ENCODE measurements at places on chromosomes 5 and 9.

- no peak for DNase-seq
These were observed 121.4 kb upstream of the SV2C start for GRCh38 chr5:75961818-75962217.

GRCh38 chr5:158832096-158832685 lies 267.5 kb downstream of the EBF1 start:
- no peak for DNase-seq

DNA sequence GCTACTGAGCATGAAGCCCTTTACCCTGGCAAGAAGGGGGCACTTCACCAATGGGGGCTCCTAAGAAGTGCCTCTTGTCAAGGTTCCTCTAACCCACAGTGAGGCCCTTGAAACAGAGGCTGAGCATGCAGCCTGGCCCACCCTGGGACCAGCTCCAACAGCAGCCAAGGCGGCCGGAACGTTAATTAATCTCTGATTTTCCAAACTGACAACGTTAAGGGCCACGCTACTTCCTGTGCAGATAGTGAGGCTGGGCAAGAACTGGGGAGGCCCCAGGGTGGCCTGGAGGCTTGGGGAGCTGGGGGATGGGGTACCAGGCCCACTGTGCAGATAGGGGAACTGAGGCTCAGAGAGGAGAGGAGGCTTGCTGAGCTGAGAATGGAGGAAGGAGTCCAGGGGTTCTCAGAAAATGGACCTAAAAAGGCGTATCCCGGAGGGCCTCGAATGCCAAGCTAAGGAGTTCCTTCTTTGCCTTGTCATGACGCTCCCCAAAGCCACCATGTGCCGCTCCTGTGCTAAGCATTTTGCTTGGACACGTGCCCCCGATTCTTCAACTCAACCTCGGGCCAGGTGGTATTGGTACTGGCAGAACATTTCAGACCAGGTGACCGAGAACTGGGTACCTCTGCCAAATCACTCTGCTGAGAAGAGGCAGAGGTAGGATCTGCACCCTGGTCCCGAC lies 72.0 kb upstream of the STXBP1 start:
- DNase-seq = no peak

DNA sequence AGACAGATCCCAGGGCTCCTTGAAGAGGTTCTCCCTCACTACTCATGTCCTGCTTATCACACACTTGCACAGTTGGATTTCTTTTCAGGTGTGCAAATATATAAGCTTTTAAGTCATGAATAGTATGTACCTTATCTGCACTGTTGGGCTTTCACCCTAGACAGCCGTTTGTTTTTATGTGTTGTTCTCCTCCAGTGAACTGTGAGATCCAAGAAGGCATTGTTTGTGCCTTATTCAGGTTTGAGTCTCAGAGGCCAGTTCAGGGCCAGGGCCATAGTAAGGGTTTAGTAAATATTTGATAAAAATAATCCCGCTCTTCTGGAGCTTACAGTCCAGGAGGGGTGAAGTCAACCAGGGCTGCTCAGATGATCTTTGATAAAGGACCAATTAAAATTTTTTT lies 480.0 kb downstream of the TMEM38B start:
- DNase-seq = no peak

GRCh38 chr5:137660349-137660817 lies 75.5 kb downstream of the KLHL3 start:
- DNase-seq = peak; percentile 59

DNA sequence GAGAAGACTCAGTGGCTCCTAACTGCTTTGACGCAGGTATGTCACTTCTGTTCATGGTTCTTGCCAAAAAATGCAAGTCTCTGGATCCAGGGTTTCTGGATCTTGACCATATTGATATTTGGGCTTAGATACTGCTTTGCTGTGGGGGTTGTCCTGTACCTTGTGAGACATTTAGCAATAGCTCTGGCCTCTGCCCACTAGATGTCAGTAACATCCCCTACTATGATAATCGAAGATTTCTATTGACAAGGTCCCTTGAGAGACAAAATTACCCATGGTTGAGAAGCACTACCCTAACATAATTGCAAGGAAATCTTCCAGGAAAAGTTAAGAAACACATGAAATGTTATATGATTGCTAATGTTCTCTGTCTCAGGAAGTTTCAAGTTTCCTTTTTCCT lies 285.4 kb downstream of the TMEM232 start:
- no peak for DNase-seq

GRCh38 chr9:16069671-16070454 lies 517.0 kb downstream of the CCDC171 start:
- DNase-seq = no peak

- no peak for DNase-seq
These were observed 194.8 kb downstream of the FBXL7 start for GRCh38 chr5:15694696-15695214.

- DNase-seq = no peak
These were observed 162.0 kb upstream of the S1PR3 start for GRCh38 chr9:88829276-88829675.

DNA sequence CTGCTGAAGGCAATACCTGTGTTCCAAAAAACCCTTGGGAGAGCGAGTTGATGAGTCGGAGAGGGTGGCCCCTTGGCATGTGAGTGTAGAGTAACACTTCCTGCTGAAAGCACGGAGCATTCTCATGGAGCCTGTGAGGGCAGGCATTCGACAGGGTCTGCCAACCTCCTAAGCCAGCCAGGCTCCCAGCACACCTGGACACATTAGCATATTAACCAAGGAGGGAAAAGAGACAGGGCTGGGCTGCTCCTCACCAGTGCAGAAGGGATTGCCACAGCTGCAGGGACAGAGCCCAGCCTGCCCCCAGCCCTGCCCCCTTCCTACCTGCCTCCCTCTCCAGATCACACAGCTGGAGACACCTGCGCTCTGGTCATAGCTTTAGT lies 46.4 kb upstream of the SEMA4D start:
- no peak for DNase-seq

All from CD4-positive, alpha-beta T cell treated with Interferon gamma for 1 hour (primary cell).